NCI-H446 treated with DMSO at 0.1 percent for 48 hours (cell line): ENCODE measurements at places on chromosomes 5 and 9.

DNA sequence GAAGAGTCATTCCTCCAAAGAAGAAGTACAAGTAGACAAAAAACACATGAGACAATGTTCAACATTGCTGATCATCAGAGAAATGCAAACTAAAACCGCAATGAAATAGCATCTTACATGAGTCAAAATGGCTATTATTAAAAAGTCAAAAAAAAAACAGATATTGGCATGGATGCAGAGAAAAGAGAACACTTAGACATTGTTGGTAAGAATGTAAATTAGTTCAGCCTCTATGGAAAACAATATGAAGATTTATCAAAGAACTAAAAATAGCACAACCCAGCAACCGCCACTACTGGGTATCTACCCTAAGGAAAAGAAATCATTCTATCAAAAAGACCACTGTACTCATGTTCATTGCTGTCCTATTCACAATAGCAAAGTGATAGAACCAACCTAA lies 157.5 kb downstream of the CHSY3 start:
- DNase-seq = no peak

DNA sequence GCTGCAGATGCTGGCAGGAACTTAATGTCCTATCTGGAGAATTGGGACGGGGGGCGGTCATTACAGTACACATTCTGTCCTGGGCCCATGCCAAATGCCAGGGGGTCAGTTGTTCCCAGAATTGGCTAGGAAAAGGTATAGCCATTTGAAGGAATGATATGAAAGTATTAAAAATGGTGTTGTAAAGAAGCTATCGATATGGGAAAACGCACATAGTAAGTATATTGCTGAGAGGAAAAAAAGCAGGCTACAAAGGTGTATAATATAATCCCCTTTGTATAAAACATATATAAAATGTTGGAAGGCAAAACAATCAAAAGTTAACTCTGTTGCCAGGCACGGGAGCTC lies 450 bp upstream of the ARHGEF39 start:
- DNase-seq = no peak

DNA sequence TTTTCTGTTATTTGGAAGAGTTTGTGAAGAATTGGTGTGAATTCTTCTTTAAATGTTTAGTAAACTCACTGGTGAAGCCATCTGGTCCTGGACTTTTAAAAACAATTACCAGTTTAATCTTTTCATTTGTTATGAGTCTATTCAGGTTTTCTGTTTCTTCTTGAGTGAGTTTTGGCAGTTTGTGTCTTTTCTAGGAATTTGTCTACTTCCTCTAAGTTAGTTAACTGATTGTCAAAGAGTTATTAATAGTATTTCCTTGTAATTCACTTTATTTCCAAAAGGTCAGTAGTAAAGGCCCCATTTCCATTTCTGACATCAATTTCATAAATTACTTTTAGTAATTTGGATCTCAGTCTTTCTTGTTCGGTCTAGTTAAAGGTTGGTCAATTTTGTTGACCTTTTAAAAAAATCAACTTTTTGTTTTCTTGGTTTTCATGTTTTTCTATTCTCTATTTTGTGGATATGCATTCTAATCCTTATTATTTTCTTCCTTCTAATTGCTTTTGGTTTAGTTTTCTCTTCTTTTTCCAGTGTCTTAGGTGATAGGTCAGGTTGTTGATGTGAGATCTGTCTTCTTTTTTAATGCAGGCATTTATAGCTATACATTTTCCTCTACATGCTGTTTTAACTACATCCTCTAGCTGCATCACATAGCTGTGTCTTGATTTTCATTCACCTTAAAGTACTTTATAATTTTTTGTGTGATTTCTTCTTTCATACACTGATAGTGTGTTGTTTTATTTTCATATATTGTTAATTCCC lies 7.3 kb upstream of the SMIM3 start:
- no peak for DNase-seq

DNA sequence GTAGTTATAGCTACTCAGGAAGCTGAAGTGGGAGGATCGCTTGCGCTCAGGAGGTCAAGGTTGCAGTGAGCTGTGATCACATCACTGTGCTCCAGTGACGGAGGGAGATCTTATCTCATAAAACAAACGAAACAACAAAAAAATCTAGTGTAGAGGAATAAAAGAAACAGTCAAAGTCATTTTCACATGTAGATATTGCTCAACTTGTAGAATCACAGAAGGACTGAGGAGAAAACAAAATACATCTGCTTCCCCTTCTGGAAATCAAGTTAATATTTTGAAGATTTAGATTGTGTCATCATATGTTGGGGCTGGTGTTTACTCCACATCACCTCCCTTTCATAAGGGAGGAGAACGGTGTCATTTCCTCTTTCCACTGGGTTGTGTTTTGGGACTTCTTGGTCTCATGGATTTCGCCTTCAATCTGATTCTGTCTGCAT lies 8.2 kb upstream of the SLC46A2 start:
- no peak for DNase-seq

GRCh38 chr5:13975246-13975645 lies 30.8 kb upstream of the DNAH5 start:
- peak; percentile 77 for DNase-seq

GRCh38 chr5:135127439-135128240 lies 93.6 kb upstream of the PITX1 start:
- no peak for DNase-seq

DNA sequence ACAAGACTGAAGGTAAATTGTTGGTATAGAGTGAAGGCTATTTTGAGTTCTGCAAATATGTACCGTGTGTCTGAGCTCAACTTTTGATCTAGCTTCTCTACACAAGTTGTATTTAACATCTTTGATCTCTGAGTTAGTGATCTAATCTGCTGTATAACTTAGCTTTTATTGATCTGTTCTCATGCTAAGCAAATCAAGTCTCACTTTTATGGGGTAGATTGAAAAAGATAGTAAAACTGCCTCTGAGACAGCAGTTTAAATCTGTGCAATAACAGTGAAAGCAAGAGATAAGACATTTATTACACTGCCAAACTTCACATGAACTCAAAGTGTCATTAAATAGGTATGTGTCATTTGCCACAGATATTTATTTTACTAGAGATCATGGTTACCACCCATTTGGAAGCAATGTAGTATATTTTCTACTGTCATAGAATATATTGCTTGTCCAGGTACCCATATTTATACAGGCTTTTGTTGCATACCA lies 477.3 kb downstream of the ISL1 start:
- no peak for DNase-seq

DNA sequence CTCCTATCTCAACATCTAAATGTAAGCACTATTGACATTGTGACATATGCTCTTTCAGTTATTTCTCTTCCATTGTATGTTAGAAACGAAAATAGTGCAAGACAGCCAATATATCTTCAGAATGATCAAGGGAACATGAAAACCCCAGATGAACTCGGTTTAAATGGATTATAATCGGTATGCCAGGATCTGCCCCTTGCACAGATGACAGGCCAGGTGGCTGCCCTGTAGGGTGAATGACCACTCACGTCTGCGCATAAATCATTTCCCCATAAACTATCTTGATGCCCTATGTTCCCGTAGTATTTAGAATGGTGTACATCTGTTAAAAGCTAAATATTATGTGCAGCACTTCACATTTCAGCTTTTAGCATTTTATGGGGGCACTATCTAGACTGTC lies 69.7 kb upstream of the RANBP3L start:
- no peak for DNase-seq

DNA sequence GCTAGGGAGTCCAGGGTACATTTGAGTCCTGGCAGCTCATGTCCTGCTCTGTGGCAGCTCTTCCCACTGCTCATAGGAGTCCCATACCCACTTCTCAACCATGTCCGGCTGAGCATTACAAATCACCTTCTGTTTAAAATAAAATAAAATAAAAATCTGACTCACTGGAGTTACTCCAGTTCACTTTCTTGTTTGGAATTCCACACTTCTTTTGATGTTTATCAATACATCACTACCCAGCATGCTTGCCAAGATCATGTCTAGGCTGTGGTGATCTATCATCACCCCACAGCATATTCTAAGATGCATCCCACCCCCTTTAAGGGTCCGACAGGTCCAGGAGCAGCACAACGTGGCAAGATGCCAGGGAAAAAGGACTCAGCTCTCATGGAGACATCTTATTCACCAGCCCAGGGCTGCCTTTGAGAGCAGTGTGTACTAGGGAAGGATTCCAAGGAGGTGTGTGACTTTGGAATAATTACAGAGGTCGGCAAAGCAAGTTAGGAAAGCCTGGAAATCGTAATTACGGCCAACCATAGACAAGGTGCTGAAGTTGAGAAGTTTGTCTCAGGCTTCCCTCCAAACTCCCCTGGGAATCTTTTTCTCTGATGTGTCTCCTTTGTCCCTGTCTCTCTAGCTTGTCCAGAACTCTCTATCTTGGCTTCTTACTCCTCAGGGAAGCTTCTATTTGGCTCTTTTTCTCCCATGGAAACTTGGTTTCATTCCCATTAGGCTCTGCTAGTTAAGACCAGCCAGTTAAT lies 111.4 kb upstream of the SLC1A3 start:
- no peak for DNase-seq

GRCh38 chr9:100641166-100641565 lies 63.3 kb downstream of the CAVIN4 start:
- DNase-seq = no peak

- no peak for DNase-seq
Measured at GRCh38 chr5:82031220-82032119, 59.6 kb downstream of the ATG10 start.

GRCh38 chr9:124295159-124295794 lies 37.5 kb downstream of the NEK6 start:
- DNase-seq = no peak

- DNase-seq = no peak
Measured at GRCh38 chr5:14743601-14744295, 79.2 kb downstream of the OTULIN start.

DNA sequence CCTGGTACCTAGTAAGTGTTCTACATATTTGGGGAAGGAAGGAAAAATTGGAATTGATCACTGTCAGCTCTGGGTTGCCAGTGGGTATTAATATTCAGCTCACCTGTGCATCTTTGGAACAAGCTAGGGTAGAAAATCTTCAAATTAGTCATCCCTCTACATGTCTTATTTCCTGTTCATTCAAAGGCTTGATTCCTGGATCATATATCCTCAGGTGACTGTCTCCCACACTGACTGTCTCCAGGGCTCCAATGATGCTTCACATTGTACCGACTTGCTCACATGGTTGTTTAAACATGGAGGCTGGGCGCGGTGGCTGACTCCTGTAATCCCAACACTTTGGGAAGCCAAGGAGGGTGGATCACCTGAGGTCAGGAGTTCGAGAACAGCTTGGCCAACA lies 11.6 kb upstream of the SUSD1 start:
- no peak for DNase-seq

- no peak for DNase-seq
Measured at GRCh38 chr5:116343961-116344360, 230.7 kb downstream of the SEMA6A start.

GRCh38 chr9:69542942-69543704 lies 129.0 kb downstream of the APBA1 start:
- DNase-seq = no peak

GRCh38 chr9:84271921-84272556 lies 68.5 kb downstream of the SLC28A3 start:
- no peak for DNase-seq

DNA sequence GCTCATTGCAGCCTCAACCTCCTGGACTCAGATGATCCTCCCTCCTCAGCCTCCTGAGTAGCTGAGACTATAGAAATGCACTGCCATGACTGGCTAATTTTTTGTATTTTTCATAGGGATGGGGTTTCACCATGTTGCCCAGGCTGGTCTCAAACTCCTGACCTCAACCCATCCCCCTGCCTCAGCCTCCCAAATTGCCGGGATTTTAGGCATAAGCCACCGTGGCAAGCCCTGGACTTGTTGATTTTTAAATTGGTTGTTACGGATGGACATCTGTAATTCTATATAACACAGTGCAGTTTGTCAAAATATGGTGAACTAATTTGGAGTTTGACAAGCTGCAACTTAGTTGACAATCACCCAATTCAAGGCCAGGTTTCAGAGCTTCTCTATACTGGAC lies 22.7 kb downstream of the SNX18 start:
- DNase-seq = no peak

- no peak for DNase-seq
Measured at GRCh38 chr9:129609486-129610212, 11.3 kb downstream of the C9orf50 start.

- DNase-seq = no peak
Measured at GRCh38 chr5:83197326-83197967, 120.1 kb downstream of the XRCC4 start.

- DNase-seq = no peak
Measured at GRCh38 chr5:72387985-72388384, 67.8 kb downstream of the PTCD2 start.

GRCh38 chr5:44953078-44953477 lies 144.3 kb downstream of the MRPS30 start:
- DNase-seq = no peak

- no peak for DNase-seq
Measured at GRCh38 chr5:69404659-69405330, 10.1 kb upstream of the MARVELD2 start.

GRCh38 chr9:110290001-110290400 lies 33.7 kb upstream of the TXN start:
- DNase-seq = no peak

DNA sequence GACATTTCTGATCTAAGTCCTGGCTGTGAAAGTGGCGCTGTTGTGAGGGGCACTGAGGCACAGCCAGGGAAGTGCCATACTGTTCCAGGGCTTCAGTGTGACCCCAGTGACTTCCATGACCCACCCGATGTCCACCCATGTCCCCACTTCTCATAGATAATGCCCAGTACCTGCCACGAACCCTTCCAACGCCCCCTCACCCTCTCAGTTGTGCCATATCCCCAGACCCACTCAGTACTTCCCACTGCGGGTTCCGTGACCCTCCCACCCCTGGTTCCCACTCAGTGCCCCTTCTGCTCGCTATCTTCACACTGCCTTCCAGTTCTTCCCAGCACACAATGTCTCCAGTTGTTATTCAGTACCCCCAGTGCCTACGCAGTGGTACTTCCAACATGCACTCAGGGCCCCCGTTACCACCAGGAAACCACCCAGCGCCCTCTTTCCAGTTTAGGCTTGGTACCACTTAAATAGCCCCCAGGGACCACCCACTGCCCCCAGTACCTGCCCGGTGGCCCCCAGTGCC lies 30.7 kb upstream of the PSD2 start:
- DNase-seq = no peak

GRCh38 chr5:158922816-158923215 lies 176.9 kb downstream of the EBF1 start:
- DNase-seq = no peak

- peak; percentile 64 for DNase-seq
Measured at GRCh38 chr5:109903061-109903460, 213.3 kb downstream of the MAN2A1 start.

DNA sequence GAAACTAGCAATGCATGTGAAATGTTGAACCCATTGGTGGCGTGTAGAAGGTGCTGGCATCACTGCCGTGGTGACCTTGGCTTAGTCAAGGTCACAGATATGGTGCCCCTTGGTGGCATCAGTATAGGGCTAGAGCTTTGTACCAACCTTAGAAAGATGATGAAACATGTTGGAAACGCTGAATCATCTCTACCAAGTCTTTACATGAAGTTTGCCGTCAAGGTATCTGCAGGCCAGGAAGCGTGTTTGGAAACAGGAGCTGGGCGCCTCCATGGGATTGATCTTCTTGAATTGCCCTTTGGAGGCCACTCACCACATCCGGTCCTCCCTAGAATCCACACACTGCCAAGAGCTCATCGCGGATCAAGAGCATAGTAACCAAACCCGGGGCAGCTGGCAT lies 16.9 kb upstream of the BOD1 start:
- no peak for DNase-seq

- no peak for DNase-seq
Measured at GRCh38 chr9:137116027-137116507, 1.5 kb upstream of the DPP7 start.

- DNase-seq = no peak
Measured at GRCh38 chr9:116592970-116593369, 94.1 kb upstream of the TRIM32 start.
